Fibroblast of skin of abdomen (primary cell): ENCODE measurements at places on chromosomes 6 and 20.
A peak's percentile ranks its signal among the peaks of the same experiment; 100 is the strongest.

- peak; percentile 71 for DNase-seq
These were observed 14.2 kb downstream of the SLC22A23 start for GRCh38 chr6:3442431-3443220.

DNA sequence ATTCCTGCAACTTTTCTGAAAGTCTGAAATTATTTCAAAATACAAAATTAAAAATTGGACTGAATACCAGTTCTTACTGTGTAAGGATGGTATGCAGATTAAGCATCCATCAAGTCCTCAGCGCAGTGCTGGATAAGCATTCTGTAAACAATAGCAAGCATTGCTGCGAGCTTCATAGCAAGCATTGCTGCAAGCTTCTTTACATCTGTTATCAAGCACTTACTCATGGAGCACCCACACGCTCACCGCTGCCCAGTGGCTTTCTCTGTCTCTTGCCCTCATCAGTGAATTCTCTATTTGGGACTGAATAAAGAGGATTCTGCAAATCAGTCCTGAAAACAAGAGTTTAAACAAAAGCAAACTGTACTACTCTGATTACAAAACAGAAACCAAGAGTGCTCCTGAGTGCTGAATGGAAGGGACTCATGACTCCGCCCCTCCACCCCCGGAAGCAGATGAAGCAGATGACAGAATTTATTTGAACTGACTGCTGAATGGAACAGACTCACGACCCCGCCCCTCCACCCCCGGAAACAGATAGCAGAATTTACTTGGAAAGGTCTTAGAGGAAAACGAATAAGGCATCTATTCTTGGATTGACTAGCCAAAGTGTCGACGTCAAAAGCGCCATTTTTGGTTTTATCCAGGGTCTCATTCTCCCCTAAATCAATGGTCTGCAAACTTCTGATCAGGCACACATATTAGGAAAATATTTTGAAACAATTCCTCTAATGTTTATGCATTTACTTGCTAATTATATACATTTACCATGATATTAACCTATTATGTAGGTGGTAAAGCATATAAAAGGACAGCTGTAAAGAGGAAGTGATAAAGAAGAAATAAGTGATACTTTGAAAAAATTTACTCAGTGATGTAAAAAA lies 22.1 kb upstream of the EYA2 start:
- no peak for DNase-seq

GRCh38 chr6:81895511-81896185 lies 143.2 kb upstream of the TENT5A start:
- DNase-seq = peak; percentile 93

DNA sequence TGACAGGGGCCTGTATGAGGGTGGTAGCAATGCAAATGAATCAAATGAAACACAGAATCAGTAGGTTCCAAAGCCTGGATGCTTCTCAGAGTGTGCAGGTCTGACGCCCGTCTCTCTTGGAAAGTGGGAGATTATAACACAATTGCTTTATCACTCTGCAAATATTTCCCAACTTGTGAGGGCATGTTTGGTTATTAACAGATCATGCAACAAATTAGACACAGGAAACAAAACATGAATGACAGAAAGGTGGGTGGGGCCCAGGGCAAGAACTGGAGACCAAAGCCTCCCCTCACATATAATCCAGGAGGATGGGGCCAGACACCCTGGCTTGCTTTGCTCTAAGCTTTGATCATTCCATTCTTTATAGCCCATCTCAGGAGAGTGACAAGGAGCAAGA lies 108.6 kb upstream of the MRPS10 start:
- DNase-seq = no peak

DNA sequence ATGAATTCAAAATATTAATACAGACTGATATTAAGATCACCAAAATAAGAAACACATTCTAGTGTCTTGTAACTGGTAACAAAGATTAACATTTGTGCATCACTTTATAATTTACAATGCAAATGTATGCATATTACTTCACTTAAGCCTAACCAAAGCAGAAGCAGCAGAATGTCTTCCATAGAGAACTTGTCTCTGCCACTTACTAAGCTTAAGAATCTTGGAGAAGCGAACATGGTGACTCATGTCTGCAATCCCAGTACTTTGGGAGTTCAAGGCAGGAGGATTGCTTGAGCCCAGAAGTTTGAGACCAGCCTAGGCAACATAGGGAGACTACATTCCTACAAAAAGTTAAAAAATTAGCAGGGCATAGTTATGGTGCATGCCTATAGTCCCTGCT lies 18.8 kb downstream of the AK9 start:
- peak; percentile 61 for DNase-seq

GRCh38 chr20:63830841-63831588 lies at the start of gene ZBTB46:
Gene ZBTB46, minus strand, starts transcription at chr20:63831264. Its CDS starts 40,507 bp downstream, at chr20:63790757.
- DNase-seq = peak; percentile 46

- DNase-seq = no peak
These were observed 31.3 kb downstream of the EPHA7 start for GRCh38 chr6:93388070-93388469.

GRCh38 chr6:112113431-112113830 lies 26.0 kb downstream of the FAM229B start:
- DNase-seq = no peak

DNA sequence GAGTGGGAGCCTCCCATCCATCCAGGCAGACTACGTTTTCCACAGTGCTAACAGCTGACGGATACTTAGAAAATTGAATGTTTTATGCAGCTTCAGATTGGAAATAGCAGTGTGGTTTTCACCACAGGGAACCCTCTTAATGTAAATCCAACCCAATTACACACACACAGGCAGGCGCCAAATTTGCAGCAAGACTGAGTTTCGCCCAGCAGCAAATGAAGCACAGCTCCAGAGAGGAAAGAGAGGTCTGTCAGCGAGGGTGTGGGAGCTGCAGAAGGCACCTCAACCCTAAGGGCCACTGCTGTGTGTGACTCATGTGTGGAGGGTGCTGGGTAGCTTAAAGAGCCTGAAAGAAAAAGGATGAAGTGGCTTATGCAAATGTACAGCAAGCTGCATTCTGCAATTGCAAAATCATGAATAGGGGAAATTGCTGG lies 365.7 kb downstream of the MAFB start:
- peak; percentile 49 for DNase-seq

DNA sequence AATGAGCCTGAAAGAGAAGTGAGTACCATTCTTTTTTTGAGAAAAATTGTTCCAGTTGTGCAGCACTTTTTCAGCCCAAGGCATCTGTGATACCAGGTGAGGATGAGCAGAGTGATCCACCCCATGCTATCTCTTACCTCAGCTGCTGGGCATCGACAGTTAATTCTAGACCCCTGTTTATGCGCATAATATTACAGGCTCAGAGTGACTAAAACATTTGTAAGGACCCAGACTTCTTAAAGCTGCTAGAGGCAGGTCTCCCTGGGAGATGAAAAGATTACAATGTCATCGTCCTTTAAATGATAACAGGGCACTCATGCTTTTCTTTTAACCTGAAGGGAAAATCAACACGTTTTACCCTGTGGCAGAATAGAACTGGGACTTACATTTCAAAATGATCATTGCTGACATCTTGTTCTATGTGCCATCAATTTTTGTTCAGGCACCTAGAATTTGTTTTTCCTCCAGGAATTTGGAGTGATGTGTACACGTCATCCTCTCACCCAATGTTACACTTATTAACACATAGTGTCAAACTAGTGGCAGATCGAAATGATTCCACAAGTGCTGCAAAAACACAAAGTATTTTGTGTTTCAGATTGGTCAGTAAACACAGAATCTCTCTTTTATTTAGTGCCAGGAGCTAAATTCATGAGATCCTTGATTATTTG lies 684.6 kb downstream of the UTRN start:
- DNase-seq = no peak

DNA sequence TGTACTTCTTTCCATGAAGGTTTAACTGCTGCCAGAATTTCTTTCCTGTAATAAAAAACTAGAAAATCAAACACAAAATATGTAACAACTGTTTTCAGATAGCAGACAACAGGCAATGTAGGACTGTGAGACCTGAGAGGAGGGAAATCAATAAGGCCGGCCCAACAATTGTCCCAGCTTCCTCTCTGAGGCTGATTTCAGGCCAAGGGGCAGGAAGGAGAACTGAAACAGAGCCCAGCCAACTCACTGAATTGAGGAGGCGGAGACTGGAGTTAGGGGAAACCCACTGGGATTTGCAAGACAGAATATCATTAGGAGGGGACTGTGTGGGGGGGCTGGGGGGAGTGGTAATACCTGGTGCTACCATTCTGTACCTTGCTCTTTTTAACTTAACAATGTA lies 42.2 kb downstream of the FLRT3 start:
- DNase-seq = no peak

DNA sequence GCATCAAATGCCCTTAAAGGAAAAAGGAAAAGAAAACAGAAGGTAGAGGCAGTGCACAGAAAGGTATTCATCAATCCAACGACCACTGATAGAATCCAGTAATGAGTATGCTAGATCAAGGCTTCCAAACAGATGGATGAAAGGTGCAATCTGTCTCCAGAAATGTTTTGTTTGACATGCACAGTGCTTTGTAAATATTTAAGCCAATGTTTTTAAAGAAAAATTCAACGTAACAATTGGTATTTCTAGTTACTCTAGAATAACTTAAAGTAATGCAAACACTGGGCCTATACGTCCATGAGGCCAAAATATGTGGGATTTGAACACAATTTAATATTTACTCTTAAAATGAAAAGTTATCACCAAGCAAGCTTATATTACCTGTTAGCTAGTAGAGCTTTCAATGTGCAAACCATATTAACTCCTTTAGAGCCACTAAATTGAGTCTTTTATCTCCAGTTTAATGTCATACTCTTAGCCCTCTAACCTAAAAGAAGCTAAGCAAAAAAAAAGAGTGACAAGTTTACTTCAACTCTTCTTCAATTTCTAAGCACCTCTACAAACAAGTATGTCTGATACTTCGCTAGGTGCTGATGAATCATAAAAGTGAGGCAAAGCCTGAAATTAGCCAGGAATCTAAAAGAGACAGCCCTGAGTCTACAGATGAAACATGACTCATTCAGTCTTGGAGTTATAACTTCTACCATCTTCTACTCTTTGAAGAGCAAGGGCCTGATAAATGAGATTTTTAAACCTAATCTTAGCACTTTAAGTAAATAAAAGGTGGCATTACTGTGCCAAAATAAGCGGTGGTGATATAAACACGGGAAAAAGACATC lies 169.8 kb downstream of the PTPRK start:
- peak; percentile 53 for DNase-seq

- no peak for DNase-seq
These were observed 33.6 kb upstream of the GMPR start for GRCh38 chr6:16204653-16205376.

- peak; percentile 91 for DNase-seq
These were observed 10.6 kb downstream of the NOL4L start for GRCh38 chr20:32574296-32575226.

GRCh38 chr20:36096435-36096834 lies 58.1 kb upstream of the EPB41L1 start:
- DNase-seq = no peak

DNA sequence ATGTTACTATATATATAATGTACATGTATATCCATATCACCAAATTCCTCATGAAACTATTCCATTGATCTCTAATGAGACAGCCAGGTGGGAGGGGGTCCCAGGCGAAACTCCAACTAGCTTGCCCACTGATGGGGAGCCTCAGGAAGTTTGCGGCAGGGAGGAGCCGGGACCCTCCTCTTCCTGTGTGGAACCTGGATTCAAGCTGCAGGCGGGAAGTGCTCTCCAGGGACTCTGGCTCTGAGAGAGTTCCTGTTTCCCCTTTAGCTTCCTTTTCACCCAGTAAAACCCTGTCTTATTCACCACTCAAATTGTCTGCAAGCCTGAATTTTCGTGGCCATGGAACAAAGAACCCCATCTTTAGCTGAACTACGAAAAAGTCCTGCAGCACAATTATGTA lies 152.2 kb downstream of the OPN5 start:
- no peak for DNase-seq

GRCh38 chr6:119501798-119502483 lies 152.4 kb upstream of the MAN1A1 start:
- DNase-seq = no peak

GRCh38 chr6:105611606-105612005 lies 208.7 kb upstream of the PREP start:
- no peak for DNase-seq

DNA sequence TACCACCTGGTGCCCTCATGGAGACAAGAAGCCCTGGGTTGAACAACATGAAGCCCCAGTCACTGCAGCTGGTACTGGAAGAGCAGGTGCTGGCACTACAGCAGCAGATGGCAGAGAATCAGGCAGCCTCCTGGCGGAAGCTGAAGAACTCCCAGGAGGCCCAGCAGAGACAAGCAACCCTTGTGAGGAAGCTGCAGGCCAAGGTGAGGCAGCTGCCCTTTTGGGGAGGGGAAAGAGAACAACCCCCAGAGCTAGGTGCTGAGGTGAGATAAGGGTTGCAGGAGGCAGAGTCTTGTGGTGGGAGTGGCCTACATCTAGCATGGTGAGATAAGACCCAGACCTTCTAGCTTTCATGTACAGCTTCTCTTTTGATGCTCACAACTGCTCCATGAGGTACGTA lies 7.0 kb downstream of the CEP250 start:
- DNase-seq = no peak

GRCh38 chr6:132404736-132405135 lies 3.5 kb upstream of the MOXD1 start:
- DNase-seq = no peak

- DNase-seq = peak; percentile 44
These were observed 58.7 kb upstream of the EMILIN3 start for GRCh38 chr20:41425180-41425884.

DNA sequence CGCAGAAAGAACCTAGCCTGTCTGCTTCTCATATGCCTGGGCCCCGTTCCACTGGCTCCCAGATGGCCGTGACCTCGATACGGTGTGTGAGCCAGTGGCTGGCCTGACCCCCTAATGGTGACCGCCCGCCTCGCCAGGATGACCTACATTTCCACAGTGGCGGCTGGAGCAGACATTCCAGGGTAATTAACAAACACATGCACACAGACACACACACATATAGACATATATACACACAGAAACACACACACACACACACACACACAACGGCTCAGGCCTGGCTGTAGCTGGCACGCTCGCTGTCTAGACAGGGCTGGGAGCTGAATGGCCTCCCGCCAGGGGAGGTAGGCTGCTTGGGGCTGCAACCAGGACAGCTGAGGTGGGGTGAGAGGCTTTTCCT lies 227.1 kb downstream of the ANKRD60 start:
- peak; percentile 75 for DNase-seq

- DNase-seq = no peak
These were observed 26.1 kb downstream of the GFOD1 start for GRCh38 chr6:13461307-13461706.

DNA sequence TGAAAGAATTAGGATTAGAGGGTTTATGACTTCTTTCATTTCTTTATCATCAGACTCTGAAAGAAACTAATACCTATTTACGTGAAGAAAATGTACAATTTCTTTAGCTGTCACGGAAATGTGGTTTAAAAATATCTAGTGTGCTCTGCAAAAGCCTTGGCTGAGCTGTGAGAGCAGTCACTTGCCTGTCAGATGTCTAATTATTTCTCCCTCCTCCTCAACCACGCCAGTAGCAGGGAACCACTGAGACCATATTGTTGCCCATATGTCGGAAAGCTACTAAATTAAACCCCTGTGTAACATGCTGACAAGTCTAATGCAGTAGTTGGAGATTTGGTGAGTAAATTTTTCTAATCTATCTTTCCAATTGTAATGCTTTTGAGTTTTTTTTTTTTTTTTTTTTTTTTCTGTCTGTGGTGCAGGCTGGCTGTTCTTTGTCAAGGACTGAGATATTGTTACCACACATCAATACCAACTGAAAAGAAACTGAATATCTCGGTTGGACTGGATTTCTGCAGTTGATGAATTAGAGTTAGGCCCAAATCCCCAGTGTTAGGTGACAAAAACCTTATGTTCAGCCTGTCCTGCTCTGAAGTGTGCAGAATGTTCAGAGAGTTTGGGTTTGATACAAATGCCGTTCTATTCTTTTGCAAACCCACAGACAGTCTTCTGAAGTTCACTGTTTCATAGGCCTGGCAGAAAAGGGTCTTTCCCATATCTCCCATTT lies 302.9 kb upstream of the SYNCRIP start:
- DNase-seq = no peak
